ENCODE measurements at places on chromosomes 3 and 15.

- no peak for DNase-seq
Measured at GRCh38 chr3:111315930-111316587, 225.9 kb upstream of the CD96 start.

- no peak for DNase-seq
Measured at GRCh38 chr3:61371123-61371522, 119.9 kb upstream of the FHIT start.

- no peak for DNase-seq
Measured at GRCh38 chr3:81154611-81155143, 606.8 kb downstream of the GBE1 start.

GRCh38 chr15:79516155-79516554 lies 84.0 kb downstream of the MINAR1 start:
- DNase-seq = no peak

- DNase-seq = no peak
Measured at GRCh38 chr3:192801985-192802384, 74.6 kb upstream of the FGF12 start.
